Peyer's patch (tissue), 4 donors: ENCODE measurements at places on chromosomes 7 and 10.

DNA sequence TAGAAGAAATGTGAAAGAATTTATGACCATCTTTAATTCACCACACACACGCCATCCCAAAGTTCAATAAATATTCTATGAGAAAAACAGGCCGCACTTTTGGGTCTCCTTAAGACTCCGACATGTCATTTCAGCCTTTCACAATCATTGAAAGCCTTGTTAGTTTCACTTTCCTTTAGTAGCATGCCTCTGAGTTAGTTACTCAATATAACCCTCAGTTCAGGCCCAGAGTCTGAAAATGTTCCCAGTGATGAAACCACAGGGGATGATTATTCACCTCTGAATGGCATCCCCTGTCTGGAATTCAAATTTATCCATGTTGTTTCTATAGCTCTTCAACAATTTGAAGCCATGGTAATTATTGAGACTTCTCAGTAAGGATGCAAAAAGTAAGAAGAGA, 278.1 kb upstream of the NRP1 start:
- no peak for DNase-seq

- no peak for DNase-seq
These were observed 212.0 kb downstream of the CAMK1D start for GRCh38 chr10:12561307-12561706.

GRCh38 chr10:73537288-73537687, 41.5 kb upstream of the PPP3CB start:
- DNase-seq: no peak

GRCh38 chr10:74792726-74793125, 33.7 kb upstream of the KAT6B start:
- no peak for DNase-seq

DNA sequence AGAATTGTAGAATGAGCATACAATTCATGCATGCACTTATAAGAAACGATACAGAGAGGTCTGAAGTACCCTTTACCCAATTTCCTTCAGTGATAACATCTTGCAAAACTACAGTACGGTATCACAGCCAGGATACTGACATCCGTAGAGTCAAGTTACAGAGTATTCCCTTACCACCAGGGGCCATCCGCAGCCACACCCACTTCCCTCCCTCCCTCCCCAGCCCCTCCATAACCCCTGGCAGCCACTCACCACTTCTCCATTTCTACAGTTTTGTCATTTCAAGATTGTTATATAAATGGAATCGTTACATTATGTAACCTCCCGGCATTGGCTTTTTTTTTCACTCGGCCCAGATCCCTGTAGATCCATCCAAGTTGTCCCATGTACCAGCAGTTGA, 113.6 kb upstream of the RET start:
- DNase-seq: no peak

- no peak for DNase-seq
These were observed 48.7 kb downstream of the EPC1 start for GRCh38 chr10:32298075-32298812.

- DNase-seq: peak; percentile 30
These were observed 134.9 kb downstream of the CAMK1D start for GRCh38 chr10:12484002-12484918.

DNA sequence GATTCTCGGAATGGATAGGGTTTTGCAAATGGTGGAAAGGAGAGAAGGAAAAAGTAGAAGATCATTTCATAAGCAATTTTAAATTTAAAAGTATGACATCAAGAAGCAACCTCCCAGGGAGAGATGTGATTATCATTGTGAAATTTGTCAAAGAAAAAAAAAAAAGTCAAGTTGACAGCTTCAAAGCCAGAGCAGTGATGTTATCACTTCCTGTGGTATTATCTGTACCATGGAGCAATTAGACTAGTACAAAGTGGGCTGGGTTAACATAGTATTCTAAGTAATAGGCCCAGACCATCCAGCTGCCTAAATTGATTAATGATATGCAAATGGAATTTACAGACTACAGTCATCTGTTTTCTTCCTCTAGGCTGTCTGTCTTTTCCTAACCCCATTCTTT, 84.0 kb upstream of the NPY start:
- no peak for DNase-seq

- no peak for DNase-seq
These were observed 14.0 kb upstream of the SCART1 start for GRCh38 chr10:133439517-133440461.

GRCh38 chr10:88386204-88386788, 196.8 kb downstream of the RNLS start:
- DNase-seq: no peak

- no peak for DNase-seq
These were observed 146.4 kb downstream of the ZNF248 start for GRCh38 chr10:37710831-37711616.

DNA sequence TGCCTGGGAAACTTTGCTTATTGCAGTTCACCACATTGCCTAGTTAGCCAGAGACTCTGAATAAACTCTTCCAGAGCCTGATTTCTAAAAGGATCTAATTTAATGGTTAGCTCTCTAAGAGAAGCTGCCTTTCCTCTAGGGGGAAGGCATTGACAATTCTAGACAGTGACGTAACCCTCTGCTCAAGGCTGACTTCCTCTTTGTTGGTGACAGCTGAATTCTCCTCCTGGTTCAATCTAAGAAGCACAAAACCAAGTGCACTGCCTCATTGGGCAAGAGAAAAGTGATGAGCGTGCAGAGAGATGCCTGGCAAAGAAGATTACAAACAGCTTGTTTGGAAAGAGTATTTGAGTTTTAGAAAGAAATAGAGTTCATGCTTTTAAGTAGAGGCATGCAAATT, 102.7 kb downstream of the MACC1 start:
- no peak for DNase-seq

DNA sequence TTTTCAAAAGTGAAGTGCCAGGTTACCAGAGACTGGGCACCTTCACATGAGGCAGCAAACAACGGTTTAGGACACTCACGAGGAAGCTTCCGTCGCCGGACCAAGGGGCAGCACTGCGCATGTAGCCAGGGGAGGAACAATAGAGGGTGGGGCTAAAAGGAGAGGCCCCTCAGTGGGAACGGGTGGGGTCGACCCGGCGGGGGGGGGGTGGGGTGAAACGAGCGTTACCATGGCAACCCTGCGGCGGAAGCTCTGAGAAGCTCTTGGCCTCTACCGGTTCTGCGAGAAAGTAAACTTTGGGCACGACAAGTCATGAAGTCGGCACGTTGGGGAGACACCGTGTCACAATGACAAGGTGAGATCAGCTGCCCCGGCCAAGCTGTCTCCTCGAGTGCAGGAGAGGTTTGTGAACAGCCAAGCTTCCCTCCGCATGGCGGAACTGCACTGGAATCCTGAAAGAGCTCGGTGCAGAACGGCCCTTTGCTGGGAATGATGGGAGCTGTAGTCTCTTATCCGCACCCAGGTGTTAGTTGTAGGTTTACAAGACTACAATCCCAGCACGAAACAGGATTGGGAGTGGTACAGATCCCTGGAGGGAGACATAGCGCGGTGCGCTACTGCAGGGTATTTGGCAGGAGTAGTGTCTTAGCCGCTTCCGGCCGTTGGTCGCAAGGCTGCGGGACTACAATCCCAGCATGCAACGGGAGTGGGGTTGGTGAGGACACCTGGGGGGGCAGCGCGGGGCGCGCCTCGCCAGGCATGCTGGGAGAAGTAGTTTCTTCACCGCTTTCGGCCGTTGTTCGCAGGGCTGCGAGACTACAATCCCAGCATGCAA, 72.8 kb upstream of the ZNF722 start:
- peak; percentile 93 for DNase-seq

- no peak for DNase-seq
These were observed 159.4 kb upstream of the AHR start for GRCh38 chr7:17139081-17139480.

GRCh38 chr7:108525327-108525984, 479 bp downstream of the PNPLA8 start:
- DNase-seq: no peak

DNA sequence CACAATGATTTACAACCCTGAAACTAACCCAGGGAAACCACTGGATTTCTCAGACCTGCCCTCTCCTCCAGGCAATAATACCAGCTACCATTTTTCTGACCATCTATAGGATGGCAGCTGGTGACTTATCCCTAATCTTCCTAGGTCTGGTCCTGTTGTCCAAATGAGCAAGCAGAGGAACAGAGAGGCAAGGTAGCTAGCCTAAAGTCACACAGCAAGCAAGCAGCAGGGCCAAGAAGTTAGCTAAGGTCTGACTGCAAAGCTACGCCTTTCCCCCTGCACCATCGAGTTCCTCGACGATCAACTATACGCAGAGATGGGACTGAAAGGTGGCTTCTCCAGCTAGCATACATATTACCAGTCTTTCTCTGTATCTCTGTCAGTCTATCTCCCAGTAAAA, 25.3 kb downstream of the ATXN7L1 start:
- DNase-seq: no peak

- DNase-seq: no peak
These were observed 32.3 kb downstream of the PYROXD2 start for GRCh38 chr10:98382691-98383101.

DNA sequence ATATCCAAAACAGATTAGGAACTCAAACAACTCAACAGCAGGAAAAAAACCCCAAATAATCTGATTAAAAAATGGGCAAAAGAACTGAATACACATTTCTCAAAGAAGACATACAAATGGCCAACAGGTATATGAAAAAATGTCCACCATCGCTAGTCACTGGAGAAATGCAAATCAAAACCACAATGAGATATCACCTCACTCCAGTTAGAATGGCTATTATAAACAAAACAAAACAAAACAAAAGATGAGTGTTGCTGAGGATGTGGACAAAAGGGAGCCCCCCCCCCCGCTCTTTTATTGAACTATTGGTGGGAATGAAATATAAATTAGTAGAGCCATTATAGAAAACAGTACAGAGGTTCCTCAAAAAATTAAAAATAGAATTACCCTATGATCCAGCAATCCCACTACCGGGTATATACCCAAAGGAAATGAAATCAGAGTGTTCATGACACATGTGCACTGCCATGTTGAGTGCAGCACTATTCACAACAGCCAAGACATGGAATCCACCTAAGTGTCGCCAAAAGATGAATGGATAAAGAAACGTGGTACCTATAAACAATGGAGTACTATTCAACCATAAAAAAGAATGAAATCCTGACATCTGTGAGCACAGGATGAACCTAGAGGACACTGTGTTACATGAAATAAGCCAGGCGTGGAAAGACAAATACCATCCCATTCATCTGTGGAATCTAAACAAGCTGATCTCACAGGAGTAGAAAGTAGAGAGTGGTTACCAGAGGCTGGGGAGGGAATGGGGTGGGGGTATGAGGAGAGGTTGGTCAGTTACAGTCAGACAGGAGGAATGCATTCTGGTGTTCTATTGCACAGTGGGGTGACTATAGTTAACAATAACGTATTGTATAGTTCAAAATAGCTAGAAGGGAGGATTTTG, 78.1 kb upstream of the RHEB start:
- no peak for DNase-seq

- no peak for DNase-seq
These were observed 76.2 kb downstream of the KLF6 start for GRCh38 chr10:3708852-3709251.

DNA sequence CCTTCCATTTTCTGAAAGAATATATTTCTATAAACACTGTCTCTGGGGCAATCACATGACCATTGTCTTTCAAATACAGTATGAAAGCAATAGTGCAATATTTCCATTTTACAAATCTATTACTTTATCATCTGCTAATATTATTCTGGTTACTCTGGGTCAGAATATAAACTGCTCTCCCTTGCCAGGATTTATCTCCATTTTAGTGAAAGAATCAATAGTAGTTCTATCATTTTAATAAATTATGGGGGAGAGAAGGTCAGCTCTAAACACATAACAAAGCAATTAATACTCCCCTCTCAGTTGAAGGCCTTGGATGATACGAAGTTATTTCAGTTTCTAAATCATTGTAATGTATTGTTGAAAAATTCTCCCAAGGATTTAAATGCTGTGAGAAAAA, 608.3 kb downstream of the MAGI2 start:
- no peak for DNase-seq
